DMS 273 treated with DMSO at 0.1 percent for 48 hours (cell line): ENCODE measurements at places on chromosomes 11 and 22.

DNA sequence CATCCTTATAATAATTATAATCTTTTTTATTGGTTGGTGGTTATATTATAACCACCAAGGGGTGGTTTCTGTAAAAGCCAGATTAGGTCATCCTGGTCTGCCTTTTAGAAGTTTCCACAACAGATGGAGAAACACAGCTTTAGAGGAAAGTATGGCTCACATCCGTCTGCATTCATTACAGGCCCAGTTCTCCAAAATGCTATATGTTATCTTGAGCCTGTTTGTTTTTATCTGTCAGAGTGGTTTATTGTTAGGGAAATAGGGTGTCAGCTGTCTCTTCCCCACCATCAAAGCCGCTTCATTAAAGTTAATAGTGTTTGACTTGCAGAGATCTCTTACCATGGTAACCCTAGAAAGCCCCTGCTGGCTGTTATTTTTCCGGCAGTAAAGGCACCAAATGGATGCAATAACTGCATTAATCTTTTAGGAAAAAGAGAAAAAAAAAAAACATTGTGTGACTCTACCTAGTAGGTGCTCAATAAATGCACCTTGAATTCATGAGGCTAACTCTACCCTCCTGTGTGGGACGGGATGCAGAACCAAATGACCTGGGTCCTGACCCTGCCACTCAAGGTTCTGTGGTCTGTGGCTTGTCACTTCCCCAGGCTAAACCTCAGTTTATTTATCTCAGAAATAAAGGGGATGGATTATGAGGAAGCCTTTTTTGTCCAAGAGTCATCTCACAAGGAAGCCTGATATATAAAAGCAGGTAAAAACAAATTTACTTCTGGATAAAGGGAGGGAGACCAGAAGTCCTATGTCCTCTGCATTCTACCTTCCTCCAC is 118.3 kb downstream of the WT1 start:
- DNase-seq, result peak; percentile 59

GRCh38 chr22:39291523-39291922 is 27.9 kb downstream of the RPL3 start:
- no peak for DNase-seq

DNA sequence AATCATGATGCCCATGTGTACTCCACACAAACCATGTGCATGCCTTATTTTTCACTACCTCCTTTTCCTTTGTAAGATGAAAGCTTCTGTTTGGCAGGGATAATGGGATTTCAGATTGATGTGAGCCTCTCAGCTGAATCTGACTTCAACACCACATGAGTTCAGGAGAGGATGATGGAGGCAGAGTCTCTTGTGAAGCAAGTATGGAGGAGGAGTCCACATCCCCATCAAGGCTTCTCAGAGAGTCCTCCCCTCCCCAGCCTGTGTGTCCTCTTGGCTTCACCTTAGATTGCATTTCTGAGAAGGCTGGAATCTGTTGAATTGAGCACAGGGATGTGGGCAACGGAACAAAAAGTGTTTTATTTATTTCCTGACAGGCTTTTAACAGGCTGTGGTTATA is 370.4 kb downstream of the FAT3 start:
- no peak for DNase-seq

GRCh38 chr11:75384438-75385080 is 14.8 kb upstream of the RPS3 start:
- DNase-seq, result no peak

DNA sequence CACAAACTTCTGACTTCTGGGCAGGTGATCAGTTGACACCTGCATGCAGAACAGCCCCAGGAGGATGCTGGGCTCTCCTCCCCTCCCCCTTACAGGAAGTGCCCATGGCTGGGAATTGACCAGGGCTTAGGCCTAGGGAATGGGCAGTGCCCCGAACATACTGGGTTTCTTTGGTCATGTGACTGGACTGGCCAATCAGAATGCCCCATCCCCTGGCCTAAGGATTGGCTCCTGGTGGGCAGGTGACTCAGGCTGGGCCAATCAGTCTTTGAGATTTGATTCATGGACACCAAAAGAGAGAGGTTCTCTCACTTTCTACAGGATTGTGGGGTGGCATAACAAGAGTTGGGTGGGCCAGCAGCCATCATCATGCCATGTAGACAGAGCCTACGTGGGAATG is 37.1 kb downstream of the MCM5 start:
- DNase-seq, result peak; percentile 4

DNA sequence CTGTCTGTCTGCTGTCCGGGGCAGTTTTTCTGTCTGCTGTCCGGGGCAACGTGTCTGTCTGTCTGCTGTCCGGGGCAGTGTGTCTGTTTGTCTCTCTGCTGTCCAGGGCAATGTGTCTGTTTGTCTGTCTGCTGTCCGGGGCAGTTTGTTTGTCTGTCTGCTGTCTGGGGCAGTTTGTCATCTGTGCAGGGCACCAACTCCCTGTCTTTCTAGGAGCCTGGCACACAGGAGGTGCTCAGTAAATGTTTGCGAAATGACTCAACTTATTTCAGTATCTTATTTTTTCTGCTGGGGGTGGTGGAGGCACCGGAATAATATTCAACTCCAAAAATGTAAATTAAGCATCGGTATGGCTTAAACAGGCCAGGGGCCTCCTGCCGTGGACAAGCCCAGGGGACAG is 12.0 kb upstream of the TTLL12 start:
- DNase-seq, result no peak

- DNase-seq, result no peak
Observed at GRCh38 chr22:35021161-35021560, 44.8 kb upstream of the ISX start.

GRCh38 chr22:43013355-43014315 is 1.3 kb downstream of the PACSIN2 start:
- DNase-seq, result no peak
